ENCODE measurements at places on chromosomes 6 and 20.

GRCh38 chr6:17673543-17674254, 33.0 kb downstream of the NUP153 start:
- DNase-seq = no peak

- no peak for DNase-seq
Measured at GRCh38 chr6:127134136-127134535, 15.7 kb downstream of the RSPO3 start.

DNA sequence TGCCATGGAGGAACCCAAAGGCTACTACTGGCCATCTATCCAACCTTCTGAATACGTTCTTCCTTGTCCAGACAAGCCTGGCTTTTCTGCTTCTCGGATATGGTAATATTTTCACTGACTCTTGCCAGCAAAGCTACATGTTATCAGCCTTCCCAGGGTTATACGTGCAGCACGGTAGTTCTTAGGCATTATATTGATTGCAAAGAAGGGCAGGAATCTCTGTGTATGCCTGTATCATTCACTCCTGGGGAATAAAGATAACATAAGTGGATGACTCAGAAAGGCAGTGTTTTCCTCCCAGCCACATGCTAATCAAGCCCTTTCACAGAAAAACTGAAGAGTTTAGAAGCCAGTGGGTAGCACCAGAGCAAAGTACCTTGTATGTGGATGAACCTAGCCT, 98.7 kb downstream of the ADGRG6 start:
- DNase-seq = no peak

DNA sequence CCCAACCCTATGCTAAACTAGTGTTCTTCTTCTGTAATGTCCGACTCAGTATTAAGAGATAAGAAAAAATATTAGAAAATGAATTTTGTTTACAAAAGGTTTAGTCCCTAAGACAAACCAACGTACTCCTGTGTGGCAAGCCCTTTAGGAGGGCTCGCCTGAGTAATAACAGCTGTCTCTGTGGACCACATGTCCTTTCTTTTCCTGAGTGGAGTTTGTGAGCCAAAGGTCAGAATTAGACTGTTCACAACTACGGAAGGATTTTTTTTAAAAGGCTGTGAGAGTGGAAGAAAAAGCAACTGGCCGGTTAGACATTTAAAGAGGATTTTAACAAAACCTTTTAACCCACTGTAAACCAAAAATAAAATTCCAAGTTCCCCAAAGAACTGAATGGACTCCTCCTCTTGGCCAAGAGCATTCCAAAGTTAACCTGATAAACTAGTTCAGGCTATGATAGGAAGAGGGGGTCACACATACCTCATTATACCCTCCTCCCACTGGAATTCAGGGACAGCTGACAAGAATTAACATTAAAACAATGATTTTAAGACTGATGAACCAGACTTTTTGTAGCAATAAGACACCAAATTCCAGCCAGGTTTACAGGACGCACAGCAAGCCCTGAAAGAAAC, 43.5 kb downstream of the FAM184A start:
- peak; percentile 30 for DNase-seq

DNA sequence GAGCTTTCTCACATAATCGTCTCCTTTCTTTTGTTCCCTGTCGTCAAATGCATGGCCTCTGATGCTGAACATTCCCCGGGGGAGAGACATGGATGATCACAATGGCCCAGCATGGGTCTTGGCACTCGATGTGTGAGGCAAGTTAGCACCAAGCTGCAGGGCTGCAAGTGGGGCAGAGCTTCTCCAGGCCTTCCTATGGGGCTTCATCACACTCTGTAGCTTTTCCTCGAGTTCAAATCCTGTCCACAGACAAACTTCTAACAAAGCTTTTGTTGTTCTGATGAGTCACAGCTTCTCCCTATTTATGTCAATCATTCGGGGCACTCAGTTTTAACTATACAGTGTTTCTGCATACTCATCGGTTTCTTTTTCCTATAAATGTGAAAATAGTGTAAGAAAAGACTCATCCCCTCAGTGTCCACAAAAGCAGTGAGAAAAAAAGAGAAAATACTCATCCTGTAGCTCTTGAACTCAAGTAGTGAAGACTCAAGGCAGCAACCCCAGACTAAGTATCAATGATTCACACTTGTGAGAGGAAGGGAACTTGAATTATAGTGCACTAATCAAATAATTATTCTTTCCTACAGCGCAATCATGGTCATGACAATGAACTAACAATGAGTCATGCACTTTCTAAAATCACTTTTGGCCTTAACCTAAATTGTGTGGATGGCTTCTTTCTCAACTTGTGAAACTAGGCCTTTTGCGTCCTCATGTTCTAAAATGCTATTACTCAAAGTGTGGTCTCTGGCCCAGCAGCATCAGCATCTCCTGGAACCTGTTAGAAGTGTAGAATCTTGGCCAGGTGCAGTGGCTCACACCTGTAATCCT, 68.4 kb upstream of the NOX3 start:
- no peak for DNase-seq

GRCh38 chr20:24499472-24499871, 30.0 kb downstream of the SYNDIG1 start:
- DNase-seq = no peak

DNA sequence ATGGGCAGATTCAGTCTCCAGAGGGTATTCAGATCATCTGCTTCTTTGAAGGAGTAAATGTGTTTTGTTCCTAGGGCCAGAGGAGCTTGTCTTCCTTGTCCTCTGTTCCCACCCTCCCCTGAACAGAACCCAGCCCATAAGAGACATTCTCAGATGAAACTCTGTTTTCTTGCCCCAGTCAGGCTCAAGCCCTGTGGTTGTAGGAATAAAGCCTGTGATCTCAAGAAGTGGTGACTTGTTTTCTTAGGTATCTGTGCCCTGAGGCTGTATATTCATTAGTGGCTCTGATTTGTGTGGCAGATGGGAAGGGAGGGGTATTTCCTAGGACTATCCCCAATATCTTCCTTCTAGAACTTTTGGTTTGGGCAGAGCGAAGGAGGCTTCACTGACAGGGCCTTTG, 27.9 kb downstream of the GSS start:
- DNase-seq = no peak

DNA sequence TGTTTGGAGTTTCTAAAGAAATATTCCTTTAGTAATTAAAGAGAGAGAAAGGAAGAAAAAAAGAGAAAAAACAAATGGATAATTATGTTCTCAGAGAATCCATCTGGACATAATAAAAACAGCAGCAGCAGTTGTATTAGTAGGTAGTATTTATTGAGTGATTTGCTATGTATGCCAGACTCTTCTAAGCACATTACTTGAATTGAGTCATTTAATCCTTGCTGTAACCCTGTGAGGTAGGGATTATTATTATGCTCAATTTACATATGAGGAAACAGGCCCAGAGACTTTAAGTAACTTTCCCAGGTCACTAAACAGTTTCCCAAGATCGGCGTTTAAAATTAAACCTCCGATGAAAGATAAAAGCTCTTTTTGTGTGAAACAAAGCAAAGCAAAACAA, 238.8 kb downstream of the TSHZ2 start:
- no peak for DNase-seq

GRCh38 chr20:1423625-1424106, 30.8 kb upstream of the FKBP1A start:
- no peak for DNase-seq

GRCh38 chr6:97222903-97223302, 60.1 kb downstream of the MMS22L start:
- DNase-seq = no peak

GRCh38 chr6:134058622-134059366, 6.4 kb upstream of the SLC2A12 start:
- DNase-seq = no peak

DNA sequence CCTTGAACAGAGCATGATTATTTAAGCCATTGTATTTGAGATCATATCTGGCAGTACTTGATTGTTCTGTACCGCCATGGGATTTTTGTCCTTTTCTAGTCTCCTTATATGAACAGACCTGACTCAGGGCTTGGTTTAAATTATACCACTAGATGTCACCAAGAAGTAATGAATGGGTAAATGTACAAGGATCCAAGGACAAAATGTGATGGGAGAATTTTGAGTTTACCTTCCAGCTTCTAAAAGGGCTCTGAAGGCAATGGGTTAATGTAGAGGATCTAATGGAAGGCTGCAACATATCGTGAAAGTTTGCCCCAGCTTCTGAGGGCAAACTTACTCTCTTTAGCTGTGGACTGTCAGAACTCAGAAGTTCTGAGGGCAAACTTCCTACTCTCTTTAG, 12.0 kb downstream of the RNF8 start:
- DNase-seq = no peak

- no peak for DNase-seq
Measured at GRCh38 chr6:118652051-118652615, 742 bp upstream of the CEP85L start.

GRCh38 chr6:142975365-142975764, 30.4 kb upstream of the HIVEP2 start:
- DNase-seq = no peak

- DNase-seq = no peak
Measured at GRCh38 chr6:4480788-4481735, 295.1 kb upstream of the CDYL start.

DNA sequence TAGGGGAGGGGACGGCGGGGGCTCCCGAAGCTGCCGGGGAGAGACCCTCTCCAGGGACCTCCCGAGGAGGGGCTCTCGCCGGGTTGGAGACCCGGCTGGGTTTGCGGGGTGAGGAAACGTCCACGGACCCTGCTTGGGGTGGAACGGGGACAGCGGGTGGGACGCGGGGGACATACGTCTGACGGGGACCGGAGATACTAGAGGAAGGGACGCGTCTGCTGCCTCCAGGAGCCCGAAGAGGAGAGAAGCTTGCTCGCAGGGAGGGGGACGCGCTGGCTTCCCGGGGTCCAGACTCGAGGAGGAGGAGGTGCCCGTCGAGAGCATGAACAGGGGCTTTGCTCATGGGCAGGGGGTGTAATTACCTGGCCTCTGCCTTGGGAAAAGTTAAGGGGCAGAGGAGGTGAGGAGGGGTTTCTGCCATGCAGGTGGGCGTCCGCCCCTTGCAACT, 593 bp downstream of the DNMT3B start:
- DNase-seq = no peak

- DNase-seq = peak; percentile 88
Measured at GRCh38 chr20:1776681-1777475, 118.3 kb upstream of the SIRPA start.
